ENCODE measurements at places on chromosomes 1 and 21.

DNA sequence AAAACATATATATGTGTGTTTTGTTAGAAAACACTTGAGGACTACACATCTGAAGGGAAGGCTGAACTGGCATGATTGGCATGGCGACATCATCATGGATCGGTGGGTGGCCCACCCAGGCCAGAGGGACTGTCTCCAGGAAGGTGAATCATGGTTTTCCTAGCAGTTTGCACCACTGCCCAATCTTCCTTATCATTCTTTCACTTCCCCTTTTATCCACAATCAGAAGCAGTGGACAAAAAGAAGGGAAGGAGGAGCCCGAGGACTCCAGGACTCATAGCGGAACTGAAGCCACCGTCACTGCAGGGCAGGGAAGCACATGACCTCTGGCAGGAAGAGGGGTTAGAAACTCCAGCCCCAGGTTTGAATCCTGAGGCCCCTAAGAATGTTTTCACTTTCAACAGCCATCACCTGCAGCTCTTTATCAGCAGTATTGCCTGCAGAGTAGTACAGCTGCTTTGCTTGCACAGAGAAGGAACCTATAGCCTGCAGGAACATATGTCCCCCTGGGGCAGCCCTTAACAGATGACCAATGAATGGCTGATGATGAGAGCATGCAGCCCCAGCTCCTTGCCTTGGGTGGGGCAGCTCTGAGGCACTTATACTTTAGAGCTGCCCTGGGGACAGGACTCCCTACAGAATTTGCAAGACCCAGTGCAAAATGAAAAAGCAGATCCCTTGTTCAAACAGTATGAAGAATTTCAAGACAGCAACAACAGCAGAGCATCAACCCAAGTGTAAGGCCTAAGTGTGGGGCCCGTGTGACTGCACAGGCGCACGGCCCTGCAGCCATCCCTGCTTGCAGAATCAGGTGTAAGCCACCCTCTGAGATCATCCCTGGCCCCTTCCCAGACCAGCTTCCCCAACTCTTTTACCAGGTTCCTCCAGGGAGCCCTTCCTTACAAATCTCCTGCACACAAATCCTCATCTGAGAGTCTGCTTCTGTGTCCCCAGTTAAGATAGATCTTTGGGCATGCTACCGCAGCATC is 241.8 kb upstream of the IRF2BP2 start:
- no peak for DNase-seq

GRCh38 chr1:15952317-15953258 is 23.3 kb downstream of the ZBTB17 start:
- DNase-seq: no peak

DNA sequence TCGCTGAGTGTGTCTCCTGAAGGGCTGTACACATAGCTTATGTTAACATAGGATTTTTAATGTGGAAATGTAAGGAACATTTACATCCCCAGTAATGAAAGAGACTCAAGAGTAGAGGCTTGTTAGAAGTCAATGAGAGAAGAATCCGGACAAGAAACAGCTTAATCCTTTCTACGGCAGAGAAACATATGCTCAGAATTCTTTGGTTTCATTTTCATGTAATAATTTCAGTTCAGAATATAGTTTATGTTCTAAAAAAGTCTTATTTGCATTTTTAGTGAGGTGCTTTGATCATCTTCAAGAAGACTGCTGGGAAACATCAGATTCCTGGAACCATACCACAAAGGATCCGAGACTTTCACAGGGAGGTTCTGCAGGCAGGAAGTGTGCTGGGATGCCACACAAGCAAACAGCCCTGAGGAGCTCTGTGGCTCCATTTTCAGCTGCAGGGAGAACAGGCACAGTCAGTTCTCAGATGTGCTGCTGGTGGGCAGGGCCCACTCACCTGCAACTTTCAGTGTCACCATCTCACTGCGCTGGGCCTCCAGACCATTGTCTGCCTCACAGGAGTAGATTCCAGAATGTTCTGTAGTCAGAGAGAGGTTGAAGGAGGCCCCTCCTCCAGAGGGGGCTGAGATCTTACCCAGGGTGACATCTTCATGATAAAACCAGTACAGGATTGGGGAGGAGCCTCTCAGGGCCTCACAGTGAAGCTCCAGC is 28.4 kb downstream of the FCRL5 start:
- DNase-seq: no peak

DNA sequence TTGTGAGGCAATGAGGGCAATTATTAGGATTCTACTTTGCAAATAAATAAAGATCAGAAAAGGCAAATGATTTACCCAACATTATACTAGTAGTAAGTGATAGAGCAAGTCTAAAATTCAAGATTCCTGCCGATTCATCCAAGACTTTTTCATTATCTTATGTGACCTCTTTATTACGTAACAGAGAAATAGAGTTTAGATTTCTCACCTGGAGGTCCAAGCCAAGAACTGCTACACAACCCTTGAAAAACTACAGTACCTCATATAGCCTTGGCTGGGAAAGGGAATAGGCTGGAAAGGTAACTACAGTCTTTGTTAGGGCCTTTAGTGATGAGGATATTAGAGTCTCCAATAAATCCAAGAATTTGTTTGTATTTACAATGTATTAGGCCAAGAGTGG is 13.3 kb downstream of the EEIG2 start:
- no peak for DNase-seq

DNA sequence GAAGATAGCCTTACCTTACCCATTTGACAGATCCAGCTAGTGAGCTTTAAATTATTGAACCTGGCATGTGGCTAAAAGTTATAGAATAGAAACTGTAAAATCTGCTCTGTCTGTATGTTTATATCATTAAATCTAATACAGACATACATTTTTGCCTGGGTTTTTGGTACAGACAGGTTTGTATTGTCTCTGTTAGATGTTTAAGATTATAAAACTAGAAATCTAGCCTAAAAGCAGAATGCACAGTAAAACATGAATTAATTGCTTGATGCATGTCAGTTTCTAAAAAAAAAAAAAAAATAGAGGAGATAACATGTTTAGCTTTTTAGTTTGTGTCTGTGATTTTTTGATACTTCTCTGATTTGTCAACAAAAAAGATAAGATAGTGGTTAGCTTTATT is 477.6 kb upstream of the LRRC7 start:
- no peak for DNase-seq

DNA sequence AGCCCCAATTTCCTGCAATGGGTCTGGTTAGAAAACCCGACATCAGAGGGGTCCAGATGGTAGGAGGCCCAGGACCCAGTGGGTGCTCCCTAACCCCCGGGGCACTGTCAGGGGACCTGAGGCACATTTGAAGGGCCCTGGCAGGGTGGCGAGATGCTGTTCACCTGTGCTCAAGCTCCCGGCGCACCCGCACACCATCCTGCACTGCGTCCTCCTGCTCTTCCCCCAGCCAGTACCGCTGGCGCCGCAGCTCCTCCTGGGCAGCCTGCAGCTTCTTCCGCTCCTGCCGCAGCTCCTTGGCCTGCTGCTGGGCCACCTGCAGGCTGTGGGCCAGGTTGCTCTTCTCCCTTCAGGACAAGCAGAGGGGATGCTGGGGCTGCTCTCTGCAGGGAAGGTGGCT is 36.0 kb downstream of the RNU1-1 start:
- DNase-seq: no peak

DNA sequence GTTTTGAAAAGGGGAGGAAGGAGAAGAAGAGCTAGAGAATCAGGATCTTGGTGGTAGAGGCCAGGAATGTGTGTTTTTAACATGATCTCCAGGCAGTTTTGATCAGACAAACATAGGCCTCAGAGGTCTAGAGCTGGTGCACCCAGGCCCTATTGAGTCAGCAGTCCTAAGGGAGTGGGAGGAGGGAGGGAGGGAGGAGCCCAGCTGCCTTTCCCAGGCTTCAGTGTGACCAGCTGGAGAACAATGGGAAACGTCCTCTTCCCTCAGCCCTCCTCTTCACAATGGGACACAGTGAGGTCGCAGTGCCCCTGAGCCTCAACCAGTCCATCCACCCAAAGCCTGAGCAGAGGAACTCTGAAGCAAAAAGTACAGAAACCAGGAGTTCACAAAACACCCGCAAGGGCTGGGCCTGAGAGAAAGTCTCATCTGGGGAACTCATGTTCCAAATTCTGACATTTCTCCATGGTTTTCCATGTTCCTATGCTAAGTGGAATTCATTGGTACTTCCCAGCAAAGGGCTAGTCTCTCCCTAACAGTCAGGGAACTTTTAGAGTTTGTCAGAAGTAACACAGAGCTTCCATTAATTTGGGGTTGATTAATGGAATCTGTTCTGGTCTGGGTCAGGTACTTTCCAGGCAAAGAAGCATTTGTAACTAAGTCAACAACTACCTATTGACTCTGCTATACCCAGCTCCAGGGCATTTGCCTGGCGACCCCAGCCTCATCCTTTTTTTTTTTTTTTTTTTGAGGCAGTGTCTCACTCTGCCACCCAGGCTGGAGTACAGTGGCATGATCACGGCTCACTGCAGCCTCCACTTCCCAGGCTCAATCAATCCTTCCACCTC is 37.5 kb downstream of the ELAPOR1 start:
- no peak for DNase-seq

DNA sequence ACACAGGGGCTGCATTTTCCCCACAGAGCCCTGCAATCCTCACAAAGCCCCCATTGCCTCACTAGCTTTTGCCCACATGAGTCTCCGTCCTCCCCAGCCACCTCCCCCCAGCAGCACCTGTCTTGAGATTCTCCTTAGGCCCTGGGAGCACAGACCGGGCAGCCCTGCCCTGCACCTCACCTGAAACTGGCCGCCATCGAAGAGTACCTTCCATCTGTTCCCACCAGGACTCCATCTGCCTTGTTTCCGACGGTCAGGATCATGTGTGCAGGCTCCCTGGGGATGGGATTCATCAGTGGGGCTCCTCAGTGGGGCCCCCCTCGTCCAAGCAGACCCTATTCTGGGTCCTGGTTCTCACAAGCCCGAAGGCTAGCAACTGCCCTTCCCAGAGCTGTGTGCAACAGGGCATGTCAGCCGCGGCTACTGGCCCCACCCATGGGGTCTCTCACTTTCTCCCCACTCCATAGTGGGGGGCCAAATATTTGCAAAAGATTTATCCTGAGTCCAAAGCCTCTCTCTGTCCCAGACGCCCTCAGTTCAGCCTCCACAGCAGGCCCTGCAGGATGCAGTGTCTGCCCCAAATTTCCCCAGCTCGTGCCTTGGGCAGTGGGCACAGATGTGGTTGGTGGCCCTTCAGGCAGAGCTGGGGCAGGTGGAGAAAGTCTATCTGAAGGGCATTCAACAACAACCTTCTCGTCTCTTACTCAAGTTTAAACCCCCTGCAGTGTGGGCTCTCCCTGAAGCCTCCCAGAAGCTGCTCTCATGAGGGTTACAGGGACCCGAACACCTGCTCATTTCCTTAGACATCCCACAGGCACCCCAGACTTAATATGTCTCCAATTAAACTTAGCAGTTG is 4.8 kb downstream of the PDZK1IP1 start:
- DNase-seq: no peak

DNA sequence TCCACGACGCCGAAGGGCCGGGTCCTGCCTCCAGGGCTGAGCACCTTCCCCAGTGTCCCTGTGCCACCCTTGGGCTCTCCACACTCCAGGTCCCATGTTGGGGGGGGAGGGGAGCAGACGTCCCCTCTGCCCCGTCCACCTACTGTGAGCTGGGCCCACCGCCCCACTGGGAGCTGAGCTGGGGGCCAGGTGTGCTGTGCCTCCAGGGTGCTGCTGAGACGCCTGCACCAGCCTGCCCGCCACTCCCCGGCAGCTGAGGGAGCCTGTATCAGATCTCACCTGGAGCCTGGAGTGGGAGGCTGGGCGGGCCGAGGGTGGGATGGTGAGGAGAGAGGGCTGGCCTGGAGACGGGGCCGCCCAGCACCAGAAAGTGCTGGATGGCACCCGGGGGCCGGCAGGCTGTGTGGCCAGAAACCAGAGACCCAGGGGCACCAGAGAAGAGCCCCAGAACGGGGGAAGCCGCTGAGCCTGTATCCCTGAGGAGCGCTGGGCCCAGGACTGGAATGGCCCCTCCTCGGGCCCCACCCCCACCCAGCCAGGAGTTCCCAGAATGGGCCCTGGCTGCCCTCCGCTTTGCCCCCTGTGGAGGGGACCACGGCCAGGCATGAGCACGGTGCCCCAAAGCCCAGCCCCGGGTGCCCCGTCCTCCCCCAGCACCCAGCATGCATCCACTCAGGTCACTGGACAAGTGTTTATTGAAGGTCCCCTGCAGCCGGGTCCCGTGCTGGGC is 3.4 kb downstream of the TNFRSF18 start:
- DNase-seq: no peak

DNA sequence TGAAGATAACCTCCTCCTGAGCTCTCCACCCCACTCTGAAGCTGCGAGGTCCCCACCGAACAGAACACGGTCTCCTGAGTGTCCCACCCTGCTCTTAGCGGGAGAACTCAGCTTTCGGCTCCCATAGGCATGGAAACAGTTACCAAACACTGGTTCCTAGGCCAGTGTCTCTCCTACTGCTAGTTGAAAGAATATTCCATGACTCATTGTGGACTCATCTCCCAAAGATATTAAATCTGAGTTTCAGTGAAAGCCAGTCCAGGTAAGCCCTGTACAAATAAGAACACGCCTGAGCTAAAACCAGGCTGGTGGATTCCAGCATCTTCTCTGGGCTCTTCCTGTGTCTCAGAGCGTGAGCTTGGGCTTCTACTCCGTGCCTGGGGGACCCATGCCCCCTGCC is 107.5 kb upstream of the CLDN14 start:
- DNase-seq: no peak

GRCh38 chr1:59971464-59971911 is 44.9 kb upstream of the CYP2J2 start:
- peak; percentile 72 for DNase-seq

DNA sequence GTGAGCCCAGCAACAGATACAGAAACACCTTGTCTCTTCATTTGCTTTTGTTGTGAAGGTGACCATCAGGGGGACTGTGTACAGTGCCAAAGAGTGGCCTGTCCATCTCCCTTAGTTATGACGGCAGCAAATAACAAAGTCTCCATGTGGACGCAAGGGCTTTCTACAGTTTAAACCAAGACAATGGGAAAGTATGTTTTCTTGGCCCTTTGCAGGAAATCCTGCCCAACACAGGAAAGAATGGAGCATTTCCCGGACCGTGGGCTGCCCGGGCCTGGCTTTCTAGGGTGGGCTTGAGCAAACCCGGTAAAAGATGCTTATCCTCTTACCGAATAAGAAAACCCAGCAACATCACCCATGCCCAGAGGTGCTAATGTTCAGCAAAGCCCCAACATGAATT is 87.3 kb downstream of the ZBTB18 start:
- no peak for DNase-seq

All from left kidney (tissue), 8 donors.